ENCODE measurements at places on chromosomes 7 and 10. TPM values are rescaled to one million over a fixed set of nuclear protein-coding genes. Genes with fewer than 3 reads are reported as not detected.

Gene GIMAP7
- total RNA-seq: not detected

Gene CLDN3
- 18.4 TPM for total RNA-seq

Gene TRIM8
- 217 TPM for total RNA-seq

Gene CYP26C1
- 0.63 TPM for total RNA-seq

Gene CALHM3
- not detected for total RNA-seq

Gene NRP1
- total RNA-seq: 165 TPM

Gene ZNF716
- not detected for total RNA-seq

Gene TFPI2
- 15.0 TPM for total RNA-seq

Gene CALHM1
- total RNA-seq: not detected

Gene PLEKHA1
- total RNA-seq: 30.0 TPM

Gene STK32C
- total RNA-seq: 13.0 TPM

Gene NEUROG3
- not detected for total RNA-seq

Gene LIPJ
- not detected for total RNA-seq

Gene CDC14C
- not detected for total RNA-seq

Gene TPK1
- total RNA-seq: 5.3 TPM

Gene NKX2-3
- not detected for total RNA-seq

Gene OSBPL3
- total RNA-seq: 18.1 TPM

Gene PSMA2
- total RNA-seq: 36.4 TPM

Gene AKR1C8
- total RNA-seq: not detected

Gene TMEM236
- not detected for total RNA-seq
